ENCODE measurements at places on chromosomes 13 and 19.
A peak's percentile ranks its signal among the peaks of the same experiment; 100 is the strongest.

- DNase-seq = no peak
Measured at GRCh38 chr13:86907156-86907555, 764.0 kb upstream of the SLITRK5 start.

DNA sequence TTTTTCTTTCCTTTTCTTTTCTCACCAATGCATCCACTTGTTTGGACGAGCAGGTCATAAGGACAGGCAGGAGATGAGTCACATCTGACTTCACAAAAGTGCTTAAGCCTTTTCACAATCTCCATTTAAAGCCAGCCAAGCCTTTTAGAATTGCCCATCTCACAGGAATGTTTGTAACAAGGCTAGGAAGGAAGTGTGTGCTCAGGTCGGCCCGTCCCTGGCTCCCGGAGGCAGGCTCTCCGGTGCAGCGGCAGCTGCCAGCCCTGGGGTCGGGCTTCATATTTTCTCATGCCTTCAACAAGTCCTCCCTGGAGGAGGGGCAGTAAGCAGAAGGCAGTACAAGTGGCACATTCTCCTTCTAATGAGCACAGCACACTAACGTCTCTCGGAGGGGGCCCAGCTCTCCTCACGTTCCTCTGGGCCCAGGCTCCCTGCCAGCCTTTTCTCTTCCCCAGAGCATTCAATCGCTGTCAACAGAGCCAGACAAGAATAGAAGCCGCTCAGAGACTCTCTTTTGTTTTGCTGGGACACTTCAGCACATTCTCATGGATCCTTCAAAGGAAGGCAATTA, 180.5 kb downstream of the COL4A1 start:
- DNase-seq = peak; percentile 94

DNA sequence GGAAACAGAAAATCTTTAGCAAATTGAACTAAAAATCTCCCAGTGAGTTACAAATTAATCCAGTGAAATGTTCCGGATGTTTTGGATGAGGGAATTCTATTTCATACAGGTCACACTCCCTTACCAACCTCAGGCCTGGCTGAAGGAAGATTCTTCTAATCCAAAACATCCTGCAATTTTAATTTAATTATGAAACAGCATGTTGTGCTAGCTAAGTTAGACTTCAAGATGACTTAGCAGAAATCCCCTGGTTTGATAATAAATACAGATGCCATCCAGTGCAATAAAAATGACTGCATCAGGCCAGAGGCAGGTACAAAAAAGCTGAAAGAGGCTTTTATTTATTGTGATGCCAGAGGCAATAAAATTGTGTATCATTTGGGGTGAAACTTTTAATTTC, 96.7 kb upstream of the CLDN10 start:
- no peak for DNase-seq

DNA sequence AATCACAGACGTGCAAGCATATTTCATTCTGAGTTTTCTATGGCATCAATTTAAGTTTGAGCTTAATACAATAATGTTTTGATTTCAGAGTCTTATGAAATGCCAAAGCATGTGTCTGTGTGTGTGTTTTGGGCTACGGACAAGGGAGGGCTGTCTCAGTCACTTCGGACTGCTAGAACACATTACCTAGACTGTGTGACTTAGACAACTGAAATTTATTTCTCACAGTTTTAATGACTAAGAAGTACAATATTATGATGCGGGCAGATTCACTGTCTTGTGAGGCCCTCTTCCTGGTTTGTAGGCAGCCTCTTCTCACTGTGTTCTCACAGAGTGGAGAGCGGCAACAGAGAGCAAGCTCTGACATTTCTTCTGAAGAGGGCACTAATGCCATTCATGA, 1202.0 kb downstream of the EFNB2 start:
- peak; percentile 39 for DNase-seq

DNA sequence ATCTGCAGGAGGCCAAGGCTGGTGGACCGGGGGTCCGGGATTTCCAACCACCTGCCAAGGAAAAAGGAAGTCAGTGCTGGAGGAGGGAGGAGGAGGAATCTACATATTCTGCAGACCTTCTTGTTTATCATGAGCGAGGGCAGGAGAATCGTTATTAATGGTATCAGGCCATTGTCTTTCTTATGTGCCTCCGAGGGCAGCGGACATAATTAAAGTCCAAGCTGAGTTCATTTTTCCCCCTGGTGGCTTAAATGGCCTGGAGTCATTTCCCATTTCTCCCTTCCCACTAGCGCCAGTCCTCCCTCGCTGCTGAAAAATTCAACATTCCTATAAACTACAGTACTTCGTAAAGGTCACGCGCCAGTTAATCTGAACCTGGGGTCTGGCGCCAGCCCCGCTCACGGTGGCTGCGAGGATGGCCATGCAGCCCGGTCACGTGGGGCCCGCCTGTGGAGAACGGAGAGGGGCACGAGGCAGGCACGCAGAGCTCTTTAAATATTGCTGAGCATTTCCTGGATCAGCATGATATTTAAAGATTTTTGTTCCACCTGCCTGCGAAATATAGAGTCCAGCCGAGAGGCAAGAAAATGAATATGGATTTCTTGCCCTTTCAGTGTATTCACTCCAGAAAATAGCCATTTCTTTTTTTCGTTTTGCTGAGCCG, 85.2 kb upstream of the PCDH8 start:
- DNase-seq = no peak

DNA sequence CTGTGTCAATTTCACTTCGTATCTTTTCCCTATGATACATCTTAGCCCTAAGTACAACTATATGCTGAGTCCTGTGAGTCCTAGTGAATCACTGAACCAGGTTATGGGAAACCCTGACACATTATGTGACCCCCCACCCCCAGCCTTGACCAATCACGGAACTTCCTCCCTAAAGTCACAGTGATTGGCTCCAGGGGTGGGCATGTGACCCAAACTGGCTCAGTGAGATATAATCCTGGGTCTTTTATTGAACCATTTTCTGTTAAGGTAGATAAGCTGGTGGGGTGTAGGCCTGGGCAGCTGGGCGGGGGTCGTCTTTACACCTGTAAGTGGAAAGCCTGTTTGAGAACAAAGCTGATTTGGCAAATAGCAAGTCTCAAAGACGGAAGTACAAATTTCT, 19.8 kb upstream of the FBL start:
- no peak for DNase-seq

GRCh38 chr13:28035146-28035782, 46.8 kb upstream of the URAD start:
- no peak for DNase-seq
